B cell (primary cell): ENCODE measurements at places on chromosomes 1 and 21. TPM values are rescaled to one million over a fixed set of nuclear protein-coding genes. Genes with fewer than 3 reads are reported as not detected.
A peak's percentile ranks its signal among the peaks of the same experiment; 100 is the strongest.

DNA sequence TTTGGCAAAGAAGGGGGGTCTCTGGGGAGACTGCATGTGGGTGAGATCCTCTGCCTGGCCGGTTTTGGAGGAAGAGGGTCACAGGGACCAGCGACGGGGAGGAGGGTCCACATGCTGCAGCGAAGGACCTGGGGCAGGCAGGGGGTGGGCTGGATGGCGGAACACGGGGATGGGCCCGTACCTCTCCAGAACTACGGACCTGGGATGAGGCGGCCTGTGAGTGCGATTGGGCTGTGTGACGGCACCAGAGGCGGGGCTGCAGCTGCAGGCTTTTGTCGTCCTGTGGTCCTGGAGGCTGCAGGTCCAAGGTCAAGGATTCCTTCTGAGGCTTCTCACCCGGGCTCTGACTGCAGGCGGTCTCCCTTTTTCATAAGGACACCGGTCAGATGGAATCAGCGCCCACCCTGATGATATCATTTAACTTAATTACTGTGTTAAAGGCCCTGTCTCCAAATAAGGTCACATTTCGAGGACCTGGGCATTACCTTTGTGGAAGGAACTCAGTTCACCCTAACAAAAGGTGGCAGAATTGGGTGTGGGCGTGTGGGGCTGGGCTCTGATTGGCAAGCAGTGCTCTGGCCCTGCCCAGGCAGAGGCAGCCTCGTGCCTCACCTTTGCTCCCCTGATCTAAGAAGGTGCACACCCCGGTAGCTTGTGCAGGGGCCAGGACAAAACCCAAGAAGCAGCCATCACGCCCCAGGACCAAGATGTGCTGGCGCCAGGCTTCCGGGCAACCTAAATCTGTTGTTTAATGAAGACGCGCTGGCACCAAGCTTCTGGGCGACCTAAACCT lies 60.0 kb upstream of the TRAPPC10 start:
- DNase-seq = no peak

DNA sequence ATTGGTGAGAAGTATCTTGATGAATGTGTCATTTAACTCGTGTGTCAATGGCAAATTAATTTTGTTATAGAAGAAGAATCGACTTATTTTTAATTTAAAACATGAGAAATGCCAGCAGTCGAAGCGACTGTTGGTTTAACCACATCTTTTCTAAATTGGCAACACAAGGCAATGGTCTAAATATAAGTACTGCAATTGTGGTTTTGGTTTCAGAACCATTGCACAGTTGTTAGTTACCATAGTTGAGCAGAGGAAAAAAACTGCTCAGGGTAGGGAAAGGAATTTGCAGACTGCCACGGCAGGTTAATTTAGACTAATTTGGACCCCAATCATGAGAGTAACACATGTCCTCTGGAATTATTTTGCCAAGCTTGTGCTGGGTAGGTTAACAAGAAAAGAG lies 185.6 kb upstream of the RUNX1 start:
- DNase-seq = peak; percentile 18

- DNase-seq = peak; percentile 85
Measured at GRCh38 chr1:6246497-6247467, 2.8 kb downstream of the HES3 start.

DNA sequence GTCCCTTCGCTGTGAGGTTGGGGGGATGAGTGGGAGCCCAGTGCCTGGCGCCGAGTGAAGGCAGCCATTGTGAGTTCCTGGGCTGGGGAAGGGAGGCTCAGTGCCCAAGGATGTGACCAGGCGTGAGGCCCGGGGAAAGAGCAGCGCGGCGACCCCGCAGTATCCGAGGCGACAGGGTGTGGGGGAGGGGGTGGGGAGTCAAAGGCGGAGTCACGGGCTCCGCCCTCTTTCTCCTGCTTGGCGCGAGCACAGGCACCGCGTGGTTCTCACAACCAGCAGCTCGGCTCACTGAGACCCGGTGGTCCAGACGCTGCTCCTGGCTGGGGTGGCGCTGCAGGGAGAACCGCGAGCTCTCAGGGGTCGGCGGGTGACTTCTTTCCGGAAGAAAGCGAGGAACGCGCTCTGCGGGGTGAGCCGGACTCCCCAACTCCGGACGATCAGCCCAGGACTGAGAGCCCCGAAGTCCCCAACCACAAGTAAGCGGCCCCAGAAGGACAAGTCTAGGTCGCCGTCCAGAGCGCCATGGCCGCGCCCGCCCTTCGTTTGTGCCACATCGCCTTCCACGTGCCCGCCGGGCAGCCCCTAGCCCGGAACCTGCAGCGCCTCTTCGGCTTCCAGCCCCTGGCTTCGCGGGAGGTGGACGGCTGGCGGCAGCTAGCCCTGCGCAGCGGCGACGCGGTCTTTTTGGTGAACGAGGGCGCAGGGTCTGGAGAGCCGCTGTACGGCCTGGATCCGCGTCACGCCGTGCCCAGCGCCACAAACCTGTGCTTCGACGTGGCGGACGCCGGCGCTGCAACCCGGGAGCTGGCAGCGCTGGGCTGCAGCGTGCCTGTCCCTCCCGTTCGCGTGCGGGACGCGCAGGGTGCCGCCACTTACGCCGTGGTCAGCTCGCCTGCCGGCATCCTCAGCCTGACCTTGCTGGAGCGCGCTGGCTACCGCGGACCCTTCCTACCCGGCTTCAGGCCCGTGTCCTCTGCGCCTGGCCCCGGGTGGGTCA lies at the start of gene HPDL:
HPDL (plus strand) TSS at position 269 of the 997 bp plus-strand sequence; CDS start at position 523, 254 bp downstream.
- peak; percentile 74 for DNase-seq

DNA sequence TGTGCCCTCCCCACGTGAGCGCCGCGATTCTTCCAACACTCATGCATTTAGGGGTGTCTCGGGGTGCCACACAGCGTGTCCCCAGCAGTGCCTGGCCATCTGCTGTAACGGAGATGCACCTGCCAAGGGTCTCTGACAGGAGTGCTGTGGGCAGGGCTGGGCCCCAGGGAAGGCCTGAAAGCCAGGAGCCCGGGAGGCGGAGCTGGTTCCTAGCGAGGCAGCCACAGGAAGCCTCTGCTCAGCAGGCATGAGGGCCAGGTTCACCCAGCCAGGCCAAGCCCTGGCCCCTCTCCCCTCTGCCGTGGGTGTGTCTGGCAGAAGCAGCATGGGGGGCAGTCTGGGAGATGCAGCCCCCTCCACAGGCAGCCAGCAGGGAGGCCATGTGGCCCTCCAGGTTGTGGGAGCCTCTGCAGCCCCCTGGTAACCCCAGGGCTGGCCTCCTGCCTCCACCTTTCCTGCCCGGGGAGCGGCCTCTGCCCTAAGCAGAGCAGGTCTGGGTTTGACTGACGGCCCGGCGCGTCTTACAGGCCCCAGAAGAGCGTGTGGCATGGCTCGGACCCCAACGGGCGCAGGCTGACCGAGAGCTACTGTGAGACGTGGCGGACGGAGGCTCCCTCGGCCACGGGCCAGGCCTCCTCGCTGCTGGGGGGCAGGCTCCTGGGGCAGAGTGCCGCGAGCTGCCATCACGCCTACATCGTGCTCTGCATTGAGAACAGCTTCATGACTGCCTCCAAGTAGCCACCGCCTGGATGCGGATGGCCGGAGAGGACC lies 30.4 kb downstream of the SLC19A1 start:
- no peak for DNase-seq

DNA sequence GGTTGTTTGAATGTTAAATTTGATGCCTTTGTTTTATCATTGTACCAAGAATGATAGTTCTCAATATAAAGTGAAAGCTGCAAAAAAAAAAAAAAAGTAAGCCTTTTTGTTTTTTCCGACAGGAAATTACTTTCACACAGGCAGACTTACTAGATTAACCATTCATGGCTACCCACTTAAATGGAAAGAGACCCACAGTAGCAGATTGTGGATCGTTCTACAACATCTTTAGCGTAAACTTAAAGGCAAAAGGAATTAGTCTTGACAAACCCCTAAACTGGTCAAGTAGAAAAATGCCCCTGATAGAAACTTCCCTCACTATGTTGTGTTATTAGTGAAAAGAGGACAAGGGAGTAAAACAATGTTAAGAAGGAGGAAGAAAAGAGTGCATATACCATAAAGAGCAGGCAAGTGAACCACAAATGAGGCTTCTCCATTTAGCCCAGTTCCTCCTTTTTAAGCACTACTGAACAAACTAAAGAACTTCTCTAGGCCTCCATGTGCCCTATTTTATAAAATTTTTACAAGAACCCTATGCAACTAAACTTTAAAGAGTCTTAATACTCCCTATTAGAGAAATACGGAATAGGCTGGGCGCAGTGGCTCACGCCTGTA lies 1560.3 kb downstream of the MRPL39 start:
- DNase-seq = peak; percentile 62

MAP3K21 gene
- total RNA-seq = 3.3 and 3.7 TPM in 2 replicates

RNASEL gene
- 18.1 and 21.0 TPM in 2 replicates for total RNA-seq
